Spleen (tissue), 13 donors: ENCODE measurements at places on chromosomes 6 and 20. TPM values are rescaled to one million over a fixed set of nuclear protein-coding genes. Genes with fewer than 3 reads are reported as not detected.

SCGN gene
- not detected for polyA plus RNA-seq

PET117 gene
- polyA plus RNA-seq: 12.9 TPM

EFCAB8 gene
- polyA plus RNA-seq: 0.07 TPM

DNA sequence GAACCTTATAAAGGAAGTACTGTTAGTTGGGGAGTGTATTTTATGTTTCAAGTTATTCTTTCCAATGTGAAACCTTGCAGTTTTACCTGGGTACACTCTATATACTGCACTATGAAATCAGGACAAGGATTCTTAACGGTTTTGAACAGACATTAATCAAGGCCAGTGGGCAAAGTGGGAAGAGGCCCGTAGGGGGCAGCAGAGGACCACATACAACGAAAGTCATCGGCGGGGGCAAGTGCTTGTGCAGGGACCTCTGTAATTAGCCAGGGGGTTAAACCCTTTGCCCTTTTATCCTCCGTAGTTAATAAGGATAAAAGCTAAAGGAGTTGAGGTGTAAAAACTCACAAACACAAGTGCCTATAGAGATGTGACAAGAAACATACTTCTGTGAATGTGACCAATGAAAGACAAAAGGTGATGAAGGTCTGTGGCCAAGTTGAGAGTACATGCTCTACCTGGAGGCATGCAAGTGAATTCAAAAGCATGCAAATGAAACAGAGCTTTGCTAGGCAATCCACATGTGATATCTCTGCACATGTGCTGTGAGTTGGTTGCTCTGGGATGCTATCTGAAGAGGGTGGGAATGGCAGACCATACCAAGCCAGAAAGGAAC lies 392.7 kb upstream of the MAN1A1 start:
- DNase-seq: peak; percentile 87

- DNase-seq: no peak
Observed at GRCh38 chr6:166761801-166762200, 134.8 kb upstream of the RPS6KA2 start.

DNA sequence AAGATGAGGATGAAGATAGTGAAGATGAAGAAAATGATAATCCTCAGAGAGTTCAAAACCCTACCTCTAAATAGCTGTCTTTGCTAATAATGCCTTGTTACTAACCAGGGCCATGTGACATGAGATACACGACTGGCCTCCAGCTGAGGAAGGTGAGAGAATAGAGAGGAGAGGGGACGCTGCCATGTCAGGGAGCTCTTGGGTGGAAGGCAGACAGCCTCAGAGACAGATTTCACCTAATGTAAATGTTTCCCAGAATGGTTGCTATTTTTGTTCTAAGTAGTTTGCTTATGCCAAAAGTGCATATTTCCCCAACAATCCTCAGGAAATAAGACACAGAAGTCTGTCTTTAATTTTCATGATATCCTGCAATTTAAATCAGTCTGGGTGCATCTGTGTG lies 138.4 kb downstream of the ELOVL4 start:
- no peak for DNase-seq
